Naive thymus-derived CD8-positive, alpha-beta T cell (primary cell): ENCODE measurements at places on chromosomes 13 and 19. TPM values are rescaled to one million over a fixed set of nuclear protein-coding genes. Genes with fewer than 3 reads are reported as not detected.

RYR1 gene
- polyA plus RNA-seq: 0.07 TPM

IL17D gene
- 0.50 TPM for polyA plus RNA-seq

SOX1 gene
- not detected for polyA plus RNA-seq

NLRP7 gene
- not detected for polyA plus RNA-seq

PVR gene
- 1.4 TPM for polyA plus RNA-seq

DNA sequence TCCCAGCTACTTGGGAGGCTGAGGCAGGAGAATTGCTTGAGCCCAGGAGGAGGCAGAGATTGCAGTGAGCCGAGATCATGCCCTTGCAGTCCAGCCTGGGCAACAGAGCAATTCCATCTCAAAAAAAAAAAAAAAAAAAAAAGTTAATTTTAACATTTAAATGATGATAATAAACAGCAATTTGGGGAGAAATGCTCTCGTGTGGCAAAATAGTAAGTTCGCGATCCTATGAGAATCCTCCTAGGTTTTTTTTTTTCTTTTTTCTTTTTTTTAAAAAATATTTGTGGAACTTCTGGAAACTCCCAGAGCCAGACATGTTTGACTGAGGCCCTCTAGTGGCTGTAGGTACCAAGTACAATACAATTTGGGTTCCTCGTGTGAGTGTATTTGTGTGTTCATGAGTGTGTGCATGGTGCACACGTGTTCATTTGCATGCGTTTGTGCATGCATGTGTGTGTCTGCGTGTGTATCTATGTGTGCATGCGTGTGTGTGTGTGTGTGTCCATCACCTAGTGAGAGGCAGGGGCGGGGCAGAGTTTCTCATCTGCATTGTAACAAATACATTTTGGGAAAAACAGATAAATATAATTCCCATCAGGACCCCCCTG, 31.2 kb downstream of the TMPRSS9 start:
- no peak overlapping the region for H3K4me3 ChIP-seq
- no peaks in the 10 kb centered on the region for H3K36me3 ChIP-seq
- peaks cover 6% of the 10 kb centered on the region for H3K4me1 ChIP-seq
- H3K27ac ChIP-seq: no peak overlapping the region
- DNase-seq: peak; percentile 43

DNA sequence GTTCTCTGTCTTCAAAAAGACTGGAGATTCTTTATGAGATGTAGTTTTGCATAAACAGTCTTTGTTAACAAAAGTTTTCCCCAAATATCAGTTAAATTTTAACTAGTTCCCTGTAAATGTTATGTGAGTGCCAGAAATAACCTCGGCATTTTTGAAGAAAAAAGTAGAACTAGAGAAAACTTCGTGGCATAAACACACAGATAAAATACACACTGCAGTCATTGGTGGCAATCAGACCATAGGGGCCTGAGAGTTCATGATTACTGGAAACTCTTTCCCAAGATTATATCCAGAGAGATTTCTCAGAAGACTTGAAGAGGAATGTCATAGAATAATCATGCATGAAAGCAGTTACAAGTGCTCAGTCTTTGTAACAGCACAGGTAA, 190.0 kb downstream of the MZT1 start:
- H3K27me3 ChIP-seq: no peaks in the 10 kb centered on the region
- DNase-seq: no peak
- no peak overlapping the region for H3K4me3 ChIP-seq
- H3K36me3 ChIP-seq: no peaks in the 10 kb centered on the region

DNA sequence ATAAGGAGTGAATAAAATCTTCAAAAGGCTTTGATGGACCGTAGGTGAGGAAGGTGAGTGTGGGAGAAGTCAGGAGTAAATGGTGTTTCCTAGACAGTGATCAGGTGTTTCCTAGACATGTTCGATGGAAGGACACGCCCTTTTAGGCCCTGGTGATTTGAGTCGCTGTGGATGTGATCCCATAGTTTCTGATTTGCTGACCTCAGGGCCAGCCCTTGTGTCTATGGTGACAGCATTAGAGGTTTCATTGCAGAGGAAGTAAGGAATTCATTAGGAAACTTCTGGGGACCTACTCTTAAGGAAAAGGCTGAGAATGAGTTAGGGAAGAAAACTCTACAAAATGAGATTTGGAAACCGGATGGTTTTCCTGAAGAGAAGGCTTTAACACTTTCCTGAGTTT, 31.5 kb upstream of the RNF113B start:
- H3K36me3 ChIP-seq: no peaks in the 10 kb centered on the region
- no peaks in the 10 kb centered on the region for H3K4me1 ChIP-seq
- H3K27ac ChIP-seq: no peak overlapping the region
- DNase-seq: no peak

GRCh38 chr13:50459046-50459445, 384.4 kb downstream of the DLEU7 start:
- no peak for DNase-seq
- no peaks in the 10 kb centered on the region for H3K4me1 ChIP-seq
- no peaks in the 10 kb centered on the region for H3K36me3 ChIP-seq
- H3K27me3 ChIP-seq: no peaks in the 10 kb centered on the region

DNA sequence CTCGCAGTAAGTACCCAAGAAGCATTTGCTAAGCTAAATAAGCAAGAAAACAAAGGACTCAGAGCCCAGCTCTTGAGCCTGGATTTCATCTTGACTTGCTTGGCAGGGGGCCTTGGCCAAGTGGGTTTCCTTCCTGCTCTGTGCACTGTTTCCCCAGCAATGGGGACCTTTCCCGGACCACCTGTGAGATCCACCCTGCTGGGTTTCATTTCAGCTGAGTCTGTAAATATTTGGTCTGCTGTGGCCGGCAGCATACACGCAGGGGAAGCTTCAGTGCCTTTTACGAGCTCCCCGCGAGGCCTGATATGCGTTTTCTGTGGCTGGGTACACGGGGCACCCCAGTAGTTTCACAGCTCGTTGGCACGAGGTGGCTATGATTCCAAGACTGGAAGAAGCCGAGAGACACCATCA, 12.4 kb upstream of the TINCR start:
- no peak for DNase-seq
- peak overlapping the region; percentile 53 for H3K27ac ChIP-seq
- H3K4me1 ChIP-seq: peaks cover 14% of the 10 kb centered on the region
- H3K4me3 ChIP-seq: no peak overlapping the region
- H3K27me3 ChIP-seq: no peaks in the 10 kb centered on the region

DNA sequence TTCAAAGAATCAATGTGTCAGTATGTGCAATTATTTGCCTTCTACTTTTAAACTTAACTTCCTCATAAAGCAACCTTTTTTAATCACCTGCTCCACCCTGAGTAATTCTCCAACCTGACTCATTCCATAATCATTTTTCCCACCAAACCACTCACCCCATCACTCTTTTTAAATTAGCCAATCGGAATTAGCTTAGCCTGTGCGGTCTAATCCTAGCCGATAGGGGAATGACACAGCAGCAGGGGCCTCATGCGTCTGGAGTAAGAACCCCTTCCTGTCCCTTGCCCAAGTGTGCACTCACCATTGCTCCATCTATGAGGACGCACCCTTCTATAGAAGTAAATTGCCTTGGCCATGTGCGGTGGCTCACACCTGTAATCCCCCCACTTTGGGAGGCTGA, 27.4 kb upstream of the ZNF83 start:
- H3K4me1 ChIP-seq: peaks cover 13% of the 10 kb centered on the region
- no peak overlapping the region for H3K27ac ChIP-seq
- no peak for DNase-seq
- peaks cover 18% of the 10 kb centered on the region for H3K36me3 ChIP-seq
- no peaks in the 10 kb centered on the region for H3K27me3 ChIP-seq

DNA sequence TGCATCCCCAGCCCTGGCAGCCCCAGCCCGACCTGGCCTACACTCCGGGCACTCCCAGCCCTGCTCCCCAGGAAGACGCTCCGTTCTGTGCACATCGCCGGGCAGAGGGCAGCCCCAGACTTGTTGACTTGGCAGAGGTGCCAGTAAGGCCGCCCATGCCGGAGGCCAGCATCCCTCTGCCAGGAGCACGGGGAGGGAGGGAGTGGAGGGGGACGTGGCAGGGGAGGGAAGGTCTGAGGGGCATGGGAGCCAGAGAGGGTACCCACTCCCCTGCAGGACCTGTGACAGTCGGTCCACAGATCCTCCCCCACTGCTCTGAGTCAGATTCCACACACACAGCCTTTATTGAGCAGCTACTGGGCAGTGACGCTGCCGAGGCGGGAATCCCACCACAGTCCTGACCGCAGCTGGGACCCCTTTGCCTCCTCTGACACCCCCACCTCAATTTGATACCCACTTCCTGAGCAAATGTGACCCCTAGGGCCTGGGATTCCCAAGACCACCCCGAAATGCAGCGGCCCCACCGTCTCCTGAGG, 1.9 kb upstream of the NKPD1 start:
- peaks cover 3% of the 10 kb centered on the region for H3K27me3 ChIP-seq
- peaks cover 9% of the 10 kb centered on the region for H3K4me1 ChIP-seq
- H3K4me3 ChIP-seq: no peak overlapping the region
- H3K36me3 ChIP-seq: peaks cover 2% of the 10 kb centered on the region
- H3K27ac ChIP-seq: no peak overlapping the region

DNA sequence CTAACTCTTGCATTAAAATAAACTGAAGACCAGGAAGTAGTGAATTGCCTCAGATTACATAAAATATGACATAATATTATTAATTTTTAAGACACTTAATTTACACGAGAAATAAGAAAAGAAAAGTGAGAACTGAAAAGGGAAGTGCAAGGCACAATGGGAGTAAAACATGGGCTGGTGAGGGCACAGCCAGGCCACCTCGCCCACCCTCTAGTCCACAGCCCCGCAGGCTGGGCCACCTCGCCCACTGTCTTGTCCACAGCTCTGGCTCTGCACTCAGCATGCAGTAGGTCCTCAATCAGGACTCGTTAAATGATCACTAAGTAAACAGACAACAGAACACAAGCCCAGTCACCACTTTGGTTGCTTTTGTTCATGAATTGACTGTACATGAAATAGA, 67.8 kb upstream of the ARHGEF7 start:
- no peak overlapping the region for H3K27ac ChIP-seq
- H3K36me3 ChIP-seq: no peaks in the 10 kb centered on the region
- no peaks in the 10 kb centered on the region for H3K4me1 ChIP-seq

DNA sequence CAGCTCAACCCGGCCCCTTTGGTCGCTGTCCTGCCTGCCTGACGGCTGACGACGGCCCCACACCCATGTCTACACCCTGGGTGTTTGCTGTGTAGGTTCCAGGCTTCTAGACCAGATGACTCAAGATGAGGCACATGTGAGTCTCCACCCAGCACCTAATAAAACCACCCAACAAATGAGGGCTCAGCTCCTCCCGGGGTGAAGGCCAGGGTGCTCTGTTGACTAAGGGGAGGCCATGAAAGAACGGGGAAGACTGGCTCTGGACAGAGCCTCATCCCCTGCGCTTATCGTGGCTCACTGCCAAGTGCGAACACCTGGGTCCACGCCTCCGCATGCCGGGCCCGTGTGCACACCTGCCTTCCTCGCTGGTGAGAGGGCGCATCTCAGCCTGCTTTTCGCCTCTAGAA, 39.6 kb downstream of the COL4A2 start:
- no peak for DNase-seq
- peaks cover 2% of the 10 kb centered on the region for H3K4me1 ChIP-seq

- no peaks in the 10 kb centered on the region for H3K36me3 ChIP-seq
- H3K27ac ChIP-seq: no peak overlapping the region
- DNase-seq: no peak
- no peaks in the 10 kb centered on the region for H3K4me1 ChIP-seq
Measured at GRCh38 chr13:51541809-51542258, 42.4 kb upstream of the WDFY2 start.

- peaks cover 9% of the 10 kb centered on the region for H3K27me3 ChIP-seq
- H3K36me3 ChIP-seq: no peaks in the 10 kb centered on the region
- H3K4me1 ChIP-seq: no peaks in the 10 kb centered on the region
- no peak overlapping the region for H3K4me3 ChIP-seq
Measured at GRCh38 chr13:23928985-23929384, 31.7 kb upstream of the C1QTNF9B start.

DNA sequence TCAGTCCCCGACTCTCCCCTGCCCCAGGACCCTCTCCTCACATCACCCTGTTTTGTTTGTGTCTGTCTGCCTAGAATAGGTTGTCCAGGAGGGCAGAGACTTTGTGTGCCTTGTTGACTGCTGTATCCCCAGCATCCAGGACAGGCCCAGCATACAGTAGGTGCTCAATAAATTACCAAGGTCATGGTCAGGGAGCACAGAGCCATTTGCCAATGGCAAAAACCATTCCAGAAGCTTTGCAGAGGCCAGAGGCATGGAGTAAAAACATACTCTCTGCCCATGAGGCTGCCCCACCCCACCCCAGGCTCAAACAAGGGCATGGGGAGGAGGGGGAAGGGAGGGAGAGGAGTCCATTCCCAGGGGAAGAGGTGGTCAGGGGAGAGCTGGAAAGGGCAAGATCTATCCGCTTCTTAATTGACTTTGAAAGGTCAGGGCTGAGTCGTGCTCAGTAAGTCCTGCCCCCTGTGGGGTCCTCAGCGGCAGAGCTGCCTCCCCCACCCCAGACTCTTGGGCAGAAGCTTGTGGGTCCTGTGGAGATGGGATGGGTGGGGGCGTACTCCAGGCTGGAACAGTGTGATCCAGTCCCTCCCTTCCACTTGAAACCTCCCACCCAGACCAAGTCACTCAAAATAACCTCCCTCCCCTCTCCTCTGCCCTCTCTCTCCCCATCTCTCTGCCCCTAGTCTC, 4.4 kb downstream of the GPR4 start:
- H3K27me3 ChIP-seq: peaks cover 38% of the 10 kb centered on the region
- no peak overlapping the region for H3K4me3 ChIP-seq
- H3K27ac ChIP-seq: no peak overlapping the region
- H3K4me1 ChIP-seq: peaks cover 30% of the 10 kb centered on the region
- no peak for DNase-seq

- no peak overlapping the region for H3K4me3 ChIP-seq
- H3K36me3 ChIP-seq: no peaks in the 10 kb centered on the region
- no peak for DNase-seq
- no peaks in the 10 kb centered on the region for H3K27me3 ChIP-seq
- no peaks in the 10 kb centered on the region for H3K4me1 ChIP-seq
- no peak overlapping the region for H3K27ac ChIP-seq
Measured at GRCh38 chr13:72156760-72157159, 289.8 kb upstream of the DACH1 start.

- H3K27me3 ChIP-seq: no peaks in the 10 kb centered on the region
- H3K27ac ChIP-seq: peak overlapping the region; percentile 2
- H3K4me1 ChIP-seq: peaks cover 24% of the 10 kb centered on the region
- H3K4me3 ChIP-seq: no peak overlapping the region
- peaks cover 17% of the 10 kb centered on the region for H3K36me3 ChIP-seq
Measured at GRCh38 chr13:73722120-73722519, 412.1 kb downstream of the KLF12 start.

- peak; percentile 54 for DNase-seq
- H3K4me3 ChIP-seq: no peak overlapping the region
- H3K36me3 ChIP-seq: no peaks in the 10 kb centered on the region
- no peaks in the 10 kb centered on the region for H3K27me3 ChIP-seq
- H3K4me1 ChIP-seq: peaks cover 4% of the 10 kb centered on the region
Measured at GRCh38 chr19:35468637-35469036, 20.6 kb downstream of the FFAR2 start.

- peak overlapping the region; percentile 98 for H3K4me3 ChIP-seq
- peak overlapping the region; percentile 96 for H3K27ac ChIP-seq
- DNase-seq: peak; percentile 86
Measured at GRCh38 chr19:55253842-55254624, 4.8 kb downstream of the PPP6R1 start.

GRCh38 chr19:43826787-43827754, at the start of gene ZNF283:
Gene ZNF283, plus strand, starts transcription at chr19:43827321. Its CDS starts 6,184 bp downstream, at chr19:43833505.
- peaks cover 19% of the 10 kb centered on the region for H3K4me1 ChIP-seq
- peak; percentile 71 for DNase-seq
- peaks cover 11% of the 10 kb centered on the region for H3K36me3 ChIP-seq
- no peaks in the 10 kb centered on the region for H3K27me3 ChIP-seq
- peak within 1 kb of the TSS; percentile 91 for H3K4me3 ChIP-seq
- peak within 1 kb of the TSS; percentile 83 for H3K27ac ChIP-seq
